ENCODE measurements at places on chromosomes 5 and 9.

DNA sequence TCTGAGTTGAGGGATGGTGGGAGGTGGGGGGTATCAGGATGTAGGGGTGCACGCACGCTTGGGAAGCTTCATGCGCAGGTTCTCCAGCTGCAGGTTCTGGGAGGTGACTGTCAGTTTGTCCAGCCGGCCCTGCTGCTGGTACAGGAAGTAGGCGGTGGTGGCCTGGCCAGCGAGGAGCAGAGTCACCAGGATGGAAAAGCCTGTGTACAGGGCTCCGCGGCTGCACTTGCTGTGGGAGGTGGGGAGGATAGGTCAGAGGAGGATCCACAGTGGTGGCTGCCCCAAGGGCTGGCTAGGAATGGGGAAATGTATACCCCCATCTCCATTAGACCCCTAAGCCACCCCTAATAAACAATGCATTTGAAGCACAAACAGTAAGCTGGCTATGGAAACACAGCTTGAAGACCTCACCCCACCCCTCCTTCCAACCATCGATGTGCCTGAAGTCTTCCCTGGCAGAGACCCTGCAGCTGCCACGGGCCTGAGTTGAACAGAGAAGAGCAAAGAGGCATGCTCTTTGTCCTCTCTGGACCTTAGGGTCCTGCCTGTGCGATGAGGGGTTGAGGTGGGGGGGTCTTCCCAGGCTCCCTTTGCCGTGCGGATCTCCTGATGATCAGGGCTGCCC is 5.5 kb downstream of the CD74 start:
- DNase-seq = no peak

GRCh38 chr9:70567511-70567910 is 153.1 kb upstream of the KLF9 start:
- no peak for DNase-seq

DNA sequence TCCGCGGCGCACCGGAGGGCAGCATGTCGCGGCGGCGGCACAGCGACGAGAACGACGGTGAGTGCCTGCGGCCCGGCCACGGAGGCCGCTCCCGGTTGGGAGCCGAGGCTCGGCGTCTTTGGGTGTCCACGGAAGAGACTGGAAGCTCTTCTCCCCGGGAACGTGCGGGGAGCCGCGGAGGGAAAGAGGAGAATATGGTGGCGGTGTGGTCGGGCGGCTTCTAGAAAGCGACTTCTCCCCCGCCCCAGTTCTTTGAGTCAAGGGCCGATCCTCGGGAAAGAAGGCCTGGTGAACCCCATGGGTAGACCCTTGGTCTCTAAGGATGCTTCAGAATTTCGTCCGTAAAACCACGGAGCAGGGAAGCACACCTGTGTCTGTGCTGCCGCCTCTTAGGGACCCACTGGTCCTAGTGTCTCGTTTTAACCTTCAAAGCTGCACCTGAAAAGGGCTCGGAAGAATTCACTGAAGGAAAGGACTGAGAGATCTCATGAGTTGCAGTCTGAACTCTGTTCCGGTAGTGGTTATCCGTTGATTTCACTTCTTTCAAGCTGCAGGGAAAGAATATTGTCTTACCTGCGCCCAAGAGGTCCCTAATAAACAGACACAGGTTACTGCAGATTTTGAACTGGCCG is 354 bp downstream of the NCBP1 start:
- DNase-seq = no peak

DNA sequence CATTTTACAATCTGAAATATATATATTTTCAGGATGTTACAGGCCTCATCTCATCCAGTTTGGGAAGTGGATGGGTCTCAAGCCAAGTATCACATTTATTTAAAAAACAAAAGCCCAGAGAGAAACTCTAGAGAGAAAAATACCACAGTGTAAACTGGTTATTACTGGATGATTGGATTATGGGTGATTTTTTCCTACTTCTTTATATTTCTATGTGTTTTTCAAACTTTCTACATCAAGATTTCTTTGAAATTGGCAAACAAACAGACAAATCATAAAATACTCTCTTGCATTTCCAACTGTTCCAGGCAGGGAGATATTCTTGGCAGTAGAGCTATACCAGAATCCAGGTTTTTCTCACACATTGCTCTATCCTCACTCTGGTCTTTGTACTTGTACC is 116.0 kb upstream of the SMIM23 start:
- DNase-seq = no peak

GRCh38 chr5:177467436-177467835 is 6.0 kb downstream of the DBN1 start:
- no peak for DNase-seq

DNA sequence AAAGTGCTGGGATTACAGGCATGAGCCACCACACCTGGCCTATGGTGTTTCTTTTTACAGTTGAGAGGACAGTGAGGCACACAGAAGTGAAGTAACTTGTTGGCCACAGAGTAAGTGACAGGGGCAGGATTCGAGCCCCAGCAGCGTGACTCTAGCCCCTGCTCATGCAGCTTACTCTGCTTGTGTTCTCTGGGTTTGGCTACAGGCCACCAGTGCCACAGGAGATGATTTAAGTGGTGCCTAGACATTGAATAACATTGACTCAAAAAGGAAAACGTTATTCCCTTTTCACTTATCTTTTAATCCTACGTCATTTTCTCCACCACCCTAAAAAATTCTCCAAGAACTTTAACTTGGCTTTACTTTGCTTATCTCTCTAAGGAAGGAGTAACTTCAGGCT is 61.4 kb downstream of the SNX24 start:
- no peak for DNase-seq

DNA sequence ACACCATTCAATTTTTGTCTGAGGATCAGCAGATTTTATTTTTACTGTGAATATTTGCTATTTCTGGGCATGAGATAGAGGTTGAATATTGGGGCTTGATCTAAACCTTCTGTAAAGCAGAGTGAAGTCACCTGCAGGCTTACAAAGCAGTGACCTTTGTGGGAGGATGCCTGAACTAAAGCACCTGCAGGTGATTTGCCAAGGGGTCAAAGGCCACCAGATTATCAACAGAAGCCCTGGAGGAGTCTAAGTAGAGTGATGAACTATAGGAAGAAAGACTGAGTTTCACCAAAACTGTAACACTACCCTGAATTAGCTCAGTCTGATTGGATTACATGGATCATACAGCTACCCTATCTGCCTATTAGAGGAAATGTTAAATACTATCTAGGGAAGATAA is 144.3 kb upstream of the PRLR start:
- no peak for DNase-seq

DNA sequence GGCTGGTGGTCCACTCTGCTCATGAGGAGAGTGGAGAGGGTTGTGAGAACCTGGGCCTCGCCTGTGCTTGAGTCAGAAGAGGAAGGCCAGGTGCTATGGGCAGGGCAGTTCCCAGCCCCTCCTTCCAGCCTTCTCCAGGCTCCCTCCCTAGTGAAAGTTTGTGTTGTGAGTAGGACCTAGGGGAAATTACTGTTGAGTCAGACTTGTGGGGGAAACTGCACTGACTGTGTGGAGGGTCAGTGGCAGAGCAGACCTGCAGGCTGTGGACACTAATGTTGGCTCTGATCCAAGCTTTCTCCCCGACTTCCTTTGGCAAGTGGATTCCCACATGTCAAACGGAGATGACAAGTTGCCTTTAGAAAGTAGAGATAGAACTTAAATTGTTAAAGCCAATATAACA is 102.6 kb downstream of the ARHGAP26 start:
- no peak for DNase-seq

DNA sequence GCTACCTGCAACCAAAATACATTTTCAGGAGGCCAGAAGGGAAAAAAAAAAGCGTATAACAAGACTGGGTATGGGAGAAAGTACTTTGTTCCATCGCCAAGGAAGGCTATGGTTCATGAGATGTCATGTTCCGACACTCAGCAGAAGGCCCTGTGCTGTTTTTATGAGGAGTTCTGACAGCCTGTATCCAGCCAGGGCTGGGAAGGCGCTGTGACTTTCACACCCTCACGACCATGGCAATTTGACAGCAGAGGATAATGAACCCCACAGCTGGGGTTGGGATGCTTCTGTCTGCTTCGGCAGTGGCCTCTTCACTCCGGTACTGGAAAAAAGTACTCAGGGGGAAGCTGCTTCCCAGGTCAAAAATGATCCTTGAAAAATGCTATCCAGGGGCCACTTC is 154.4 kb downstream of the PRELID2 start:
- DNase-seq = no peak

DNA sequence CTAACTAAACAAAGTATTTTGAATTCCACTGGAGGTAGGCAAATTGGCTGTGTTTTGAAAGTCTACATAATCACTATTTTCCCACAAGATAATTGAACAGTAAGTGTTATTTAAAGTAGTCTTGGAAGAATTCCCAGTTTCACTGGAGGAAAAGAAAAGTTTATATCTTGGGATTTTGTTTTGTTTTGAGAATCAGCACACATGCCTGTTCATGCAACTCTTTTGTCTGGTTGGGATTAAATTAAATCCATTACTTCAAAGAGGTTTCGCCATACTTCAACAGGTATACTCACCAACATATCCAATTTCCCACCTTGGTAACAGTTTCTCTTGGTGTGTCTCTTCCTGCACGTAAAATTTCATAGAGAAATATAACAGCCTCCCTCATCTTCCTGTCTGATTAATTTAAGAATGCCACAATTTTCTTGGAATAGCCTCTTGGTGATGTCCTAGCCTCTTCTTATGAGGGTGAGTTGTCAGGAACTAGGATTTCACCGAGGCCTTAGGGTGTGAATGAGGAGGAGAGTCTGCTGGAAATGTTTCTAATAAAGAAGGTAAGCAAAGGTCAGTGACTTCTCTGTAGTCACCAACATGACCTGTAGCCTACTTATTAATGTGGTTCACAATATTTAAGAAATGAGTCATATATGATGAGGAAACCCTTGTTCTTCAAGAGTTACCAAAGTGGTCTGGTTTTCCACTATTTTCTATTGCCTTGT is 48.1 kb downstream of the ITGA2 start:
- no peak for DNase-seq

DNA sequence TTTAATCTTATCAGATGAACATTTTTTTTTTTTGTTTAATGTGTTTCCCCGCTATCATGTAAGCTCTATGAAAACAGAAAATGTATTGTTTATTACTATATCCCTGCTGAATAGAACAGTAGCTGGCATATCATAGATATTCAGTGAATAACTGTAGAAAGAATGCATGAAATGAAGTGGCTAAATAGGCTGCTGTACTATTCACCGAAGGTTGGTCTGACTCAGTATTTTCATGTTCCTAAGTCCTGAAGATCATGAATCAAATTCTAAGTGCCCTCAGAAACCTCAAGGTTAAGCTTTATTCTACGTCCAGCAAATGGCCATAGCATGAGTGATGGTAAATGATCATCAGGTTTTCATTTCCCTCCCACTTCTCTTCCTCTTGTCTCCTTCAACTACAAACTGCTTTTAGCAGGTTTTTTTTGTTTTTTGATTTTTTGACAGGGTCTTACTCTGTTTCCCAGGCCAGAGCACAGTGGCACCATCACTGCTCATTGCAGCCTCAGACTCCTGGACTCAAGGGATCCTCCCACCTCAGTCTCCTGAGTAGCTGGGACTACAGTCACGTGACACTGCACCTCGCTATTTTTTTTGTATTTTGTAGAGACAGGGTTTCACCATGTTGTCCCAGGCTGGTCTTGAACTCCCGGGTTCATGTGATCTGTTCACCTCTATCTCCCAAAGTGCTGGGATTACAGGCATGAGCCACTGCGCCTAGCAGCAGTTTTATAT is 19.1 kb upstream of the ZFAND5 start:
- DNase-seq = no peak

GRCh38 chr5:33690374-33691135 is 201.2 kb downstream of the ADAMTS12 start:
- DNase-seq = no peak

DNA sequence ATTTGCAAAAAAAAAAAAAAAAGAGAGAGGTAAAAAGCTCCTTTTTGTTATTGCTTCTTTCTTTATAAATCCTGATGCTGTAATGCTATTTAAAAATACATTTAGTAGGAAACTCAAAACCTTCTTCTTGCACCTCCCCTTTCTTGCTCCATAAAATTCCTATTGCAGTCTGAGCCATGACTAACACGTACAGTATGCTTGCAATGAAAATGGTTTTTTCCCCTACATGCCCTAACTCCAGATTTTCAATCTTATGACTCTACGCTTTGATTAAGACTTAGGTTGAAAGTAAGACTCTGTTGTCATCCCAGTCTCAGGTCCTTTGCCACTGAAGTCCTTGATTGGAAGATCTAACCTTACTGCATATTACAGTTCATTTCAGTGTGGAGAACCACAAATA is 23.9 kb downstream of the FGF10 start:
- DNase-seq = no peak

DNA sequence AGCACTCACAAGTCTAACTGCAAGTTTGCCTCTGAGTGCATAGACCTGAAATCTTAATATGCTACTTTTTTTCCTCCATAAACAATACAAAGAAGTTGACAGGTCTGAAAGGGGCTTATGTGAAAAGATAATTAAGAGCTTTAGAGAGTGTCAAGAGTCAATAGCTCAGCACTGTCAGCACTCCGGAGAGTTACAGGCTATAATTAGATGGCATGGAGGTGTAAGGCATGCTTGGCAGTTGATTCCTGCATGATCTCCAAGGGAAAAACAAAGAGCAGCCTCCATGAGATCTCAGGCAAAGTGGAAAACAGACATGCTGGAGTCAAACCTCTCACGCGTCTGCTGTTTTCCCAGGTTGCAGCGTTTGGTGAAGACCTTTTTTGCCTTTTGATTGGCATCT is 468.7 kb downstream of the TLE4 start:
- no peak for DNase-seq

DNA sequence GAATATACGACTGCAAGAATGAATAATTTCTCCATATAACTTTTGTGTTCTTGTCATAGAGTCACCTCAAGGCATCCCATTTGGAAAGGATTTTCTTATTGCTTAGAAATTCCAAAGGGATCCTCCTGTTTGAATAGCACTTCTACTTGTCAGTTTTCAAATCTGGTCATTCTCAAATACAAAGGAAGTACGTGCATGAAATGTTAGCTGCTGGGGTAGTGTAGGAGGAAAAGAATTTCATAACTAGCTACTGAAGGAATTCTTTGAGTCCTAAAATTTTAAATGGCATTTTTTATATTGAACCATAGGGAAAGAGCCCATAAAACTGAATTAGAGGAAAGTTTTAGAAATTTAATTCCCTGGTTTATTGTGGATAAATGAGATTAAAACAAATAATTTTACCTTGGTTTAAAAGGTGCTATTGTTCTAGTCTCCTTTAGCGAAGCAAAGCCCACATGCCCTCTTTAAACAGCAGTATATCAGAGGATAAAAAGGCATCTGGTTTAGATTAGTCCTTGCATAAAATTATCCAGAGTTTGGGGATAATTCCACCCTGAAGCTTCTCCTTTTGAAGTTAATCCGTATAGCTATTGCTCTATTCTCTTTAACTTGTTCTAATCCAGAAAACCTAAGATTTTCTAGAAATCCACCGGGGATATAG is 2.0 kb upstream of the MPDZ start:
- no peak for DNase-seq

GRCh38 chr5:140042643-140043507 is at the start of gene NRG2:
Gene NRG2 (minus strand): TSS chr5:140043299.
- peak; percentile 24 for DNase-seq

GRCh38 chr5:96284727-96285389 is 148.2 kb downstream of the PCSK1 start:
- no peak for DNase-seq

DNA sequence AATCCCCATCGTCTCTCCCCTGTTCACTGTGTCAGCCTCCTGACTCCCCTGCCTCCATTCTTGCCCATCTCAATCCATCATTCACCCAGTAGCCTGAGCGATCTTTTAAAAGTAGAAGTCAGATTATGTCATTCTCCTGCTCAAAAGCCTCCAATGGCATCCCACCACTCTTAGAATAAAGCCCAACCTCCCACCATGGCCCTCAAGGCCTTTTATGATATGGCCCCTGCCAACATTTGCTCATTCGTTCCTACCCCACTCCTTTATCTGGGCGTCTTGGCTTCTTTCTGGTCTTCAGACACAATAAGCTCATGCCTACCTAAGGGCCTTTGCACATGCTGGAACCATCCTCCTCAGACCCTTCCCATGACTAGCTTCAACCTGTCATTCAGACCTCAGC is 35.5 kb upstream of the KCNMB1 start:
- DNase-seq = no peak

All from bone marrow (tissue), 2 donors.